ENCODE measurements at places on chromosomes 7 and 10.

GRCh38 chr10:69657430-69657829, 27.4 kb downstream of the FAM241B start:
- DNase-seq: no peak

GRCh38 chr7:116097365-116098009, 66.9 kb upstream of the TFEC start:
- peak; percentile 44 for DNase-seq

- peak; percentile 32 for DNase-seq
Observed at GRCh38 chr7:91949221-91950009, 8.8 kb downstream of the AKAP9 start.

- peak; percentile 75 for DNase-seq
Observed at GRCh38 chr7:104196161-104196560, 11.7 kb downstream of the ORC5 start.

- DNase-seq: no peak
Observed at GRCh38 chr10:131516285-131516684, 204.8 kb upstream of the TCERG1L start.

DNA sequence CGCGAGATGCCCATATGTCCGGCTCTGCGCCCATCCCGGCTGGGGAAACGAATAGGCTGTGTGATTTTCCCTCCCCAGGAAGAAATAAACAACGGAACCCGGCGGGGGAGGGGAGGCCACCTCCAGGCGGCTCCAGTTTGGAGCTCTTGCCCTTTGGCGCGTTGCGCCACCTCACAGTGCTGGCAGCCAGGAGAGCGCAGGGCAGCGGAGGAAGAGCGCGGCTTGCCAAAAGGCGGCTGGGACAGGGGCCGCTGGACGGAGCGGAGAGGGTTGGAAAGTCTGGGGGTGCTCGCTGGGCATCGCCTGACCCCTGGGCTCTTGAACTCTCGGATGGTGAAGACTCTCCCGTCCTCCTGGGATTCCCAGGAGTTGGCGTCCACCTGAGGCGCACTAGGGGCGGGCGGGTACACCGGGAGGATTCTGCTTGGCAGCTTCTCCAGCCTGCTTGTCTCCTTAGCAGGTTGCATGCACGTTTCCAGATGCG, 5.3 kb upstream of the NEUROG3 start:
- DNase-seq: no peak

DNA sequence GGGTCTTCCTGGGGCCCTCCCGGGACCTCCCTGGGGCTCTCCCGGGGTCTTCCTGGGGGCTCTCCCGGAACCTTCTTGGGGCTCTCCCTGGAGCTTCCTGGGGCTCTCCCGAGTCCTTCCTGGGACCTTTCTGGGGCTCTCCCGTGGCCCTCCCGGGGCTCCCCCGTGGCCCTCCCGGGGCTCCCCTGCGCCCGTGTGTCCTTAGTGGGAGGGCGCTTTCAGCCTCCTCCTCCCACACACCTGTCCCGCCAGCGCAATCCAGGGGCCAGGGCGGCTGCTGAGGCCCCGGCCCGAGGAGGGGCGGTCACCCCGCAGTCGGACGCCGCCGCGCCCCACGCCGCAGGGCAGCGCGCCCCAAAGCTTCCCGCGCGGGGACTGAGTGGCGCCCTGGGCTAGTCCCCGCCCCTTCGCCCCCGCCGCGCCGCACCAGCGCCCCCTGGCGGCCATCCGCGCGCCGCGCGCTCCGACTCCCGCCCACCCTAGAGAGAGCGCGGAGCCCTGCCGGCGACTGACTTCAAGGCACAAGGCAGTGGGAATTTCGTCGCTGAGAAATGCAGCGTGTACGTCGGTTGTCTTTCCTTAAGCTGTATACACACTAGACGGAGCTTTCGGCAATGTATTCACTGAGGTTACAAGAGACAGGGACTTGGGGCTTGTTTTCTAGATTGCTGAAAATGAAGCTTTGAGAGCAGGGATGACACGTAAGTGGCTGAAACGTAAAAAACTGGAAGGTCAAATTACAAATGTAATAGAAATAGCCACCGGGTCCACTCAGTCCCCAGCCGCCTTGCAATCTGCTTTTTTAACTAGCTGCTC, 47.1 kb downstream of the INSIG1 start:
- peak; percentile 63 for DNase-seq

DNA sequence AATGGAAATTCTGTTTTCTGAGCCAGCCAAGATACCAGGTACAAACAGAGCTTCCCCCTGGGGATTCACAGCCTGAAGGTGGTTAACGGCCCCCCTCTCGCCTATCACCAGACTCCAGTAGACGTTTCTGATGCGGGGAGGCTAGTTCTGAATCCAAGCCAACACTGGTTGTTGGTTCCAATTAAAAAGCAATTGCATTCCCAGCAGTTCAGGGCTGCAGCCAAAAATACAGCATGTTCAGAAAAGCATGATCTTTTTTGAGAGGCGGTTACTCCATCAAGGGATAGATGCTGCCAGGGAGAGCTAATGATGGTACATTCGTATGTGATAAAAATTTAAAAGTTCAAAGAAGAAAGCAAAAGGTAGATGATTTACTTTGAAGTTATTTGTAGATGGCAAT, 481.0 kb downstream of the GALNT17 start:
- no peak for DNase-seq

GRCh38 chr7:131976411-131976810, 420.0 kb upstream of the PODXL start:
- no peak for DNase-seq

Data from HCEC 1CT (cell line).